ENCODE measurements at places on chromosomes 3 and 15.

DNA sequence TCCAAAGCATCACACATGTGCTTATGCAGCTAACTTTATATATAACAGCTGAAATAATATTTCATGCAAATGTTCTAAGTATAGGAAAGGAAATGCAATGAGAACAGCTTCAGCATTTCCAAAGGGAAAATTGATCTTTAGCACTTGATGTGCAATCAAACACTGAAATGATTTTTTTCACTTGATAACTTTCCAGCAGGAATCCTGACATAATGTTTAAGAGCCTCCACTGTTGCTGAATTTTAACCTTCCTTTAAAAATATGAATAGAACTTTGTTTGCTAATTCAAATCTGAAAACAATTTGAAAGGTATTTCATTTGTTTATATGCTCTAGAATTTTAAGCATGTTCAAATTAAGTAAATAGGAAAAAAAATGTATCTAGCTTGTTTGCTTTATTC, 96.9 kb upstream of the STRIT1 start:
- DNase-seq, result no peak

DNA sequence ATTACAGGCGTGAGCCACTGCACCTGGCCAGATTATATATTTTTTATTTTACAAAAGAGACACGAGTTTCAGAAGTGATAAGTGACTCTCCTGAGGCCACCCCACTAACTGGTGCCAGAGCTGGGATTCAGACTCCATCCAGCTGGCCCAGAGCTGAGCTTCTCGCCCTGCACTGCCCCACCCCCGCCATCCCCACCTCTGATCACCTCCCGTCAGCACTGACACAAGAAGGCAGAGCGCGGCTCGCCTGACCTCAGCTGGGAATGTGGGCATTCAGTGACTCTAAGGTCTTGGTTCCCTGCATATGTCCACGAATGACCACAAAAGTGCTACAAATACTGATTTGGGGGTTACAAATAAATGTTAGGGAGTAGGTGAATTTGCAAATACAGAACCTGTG, 56.1 kb upstream of the GALNT15 start:
- no peak for DNase-seq

DNA sequence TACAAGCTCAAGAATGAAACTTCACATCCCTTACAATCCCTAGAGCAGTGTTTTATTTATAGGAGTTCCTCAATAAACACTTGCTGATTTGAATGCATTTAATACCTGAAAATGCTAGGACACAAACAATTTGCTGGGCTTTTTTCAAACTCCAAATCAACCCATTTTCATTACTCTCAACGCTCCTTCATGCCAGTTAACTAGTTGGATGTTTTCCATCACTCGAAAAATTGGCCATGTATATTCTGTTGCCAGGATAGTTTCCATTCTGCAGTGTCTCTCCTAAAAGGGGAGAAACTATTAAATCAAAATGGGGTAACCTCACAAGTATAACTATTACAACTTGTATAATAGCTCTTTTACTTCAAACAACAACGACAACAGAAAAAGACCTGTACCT, 1.2 kb downstream of the GBE1 start:
- no peak for DNase-seq

- DNase-seq, result no peak
Measured at GRCh38 chr15:57553526-57553925, 38.2 kb upstream of the MYZAP start.

GRCh38 chr3:115825046-115825445, 201.7 kb downstream of the GAP43 start:
- DNase-seq, result no peak

DNA sequence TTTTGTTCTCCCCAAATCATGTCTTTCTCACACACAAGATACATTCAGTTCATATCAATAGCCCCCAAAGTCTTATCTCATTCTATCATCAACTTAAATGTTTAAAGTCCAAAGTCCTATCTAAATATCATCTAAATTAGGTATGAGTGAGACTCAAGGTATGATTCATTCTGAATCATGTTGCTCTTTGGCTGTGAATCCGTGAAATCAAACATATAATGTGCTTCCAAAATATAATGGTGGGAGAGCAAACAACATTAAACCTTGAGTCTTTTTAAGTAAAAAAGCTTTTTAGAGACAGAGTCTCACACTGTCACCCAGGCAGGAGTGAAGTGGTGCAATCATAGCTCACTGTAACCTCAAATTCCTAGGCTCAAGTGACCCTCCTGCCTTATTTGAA, 139.1 kb downstream of the SAMMSON start:
- no peak for DNase-seq

All from CD4-positive, alpha-beta T cell (primary cell).